ENCODE measurements at places on chromosomes 16 and 17.

DNA sequence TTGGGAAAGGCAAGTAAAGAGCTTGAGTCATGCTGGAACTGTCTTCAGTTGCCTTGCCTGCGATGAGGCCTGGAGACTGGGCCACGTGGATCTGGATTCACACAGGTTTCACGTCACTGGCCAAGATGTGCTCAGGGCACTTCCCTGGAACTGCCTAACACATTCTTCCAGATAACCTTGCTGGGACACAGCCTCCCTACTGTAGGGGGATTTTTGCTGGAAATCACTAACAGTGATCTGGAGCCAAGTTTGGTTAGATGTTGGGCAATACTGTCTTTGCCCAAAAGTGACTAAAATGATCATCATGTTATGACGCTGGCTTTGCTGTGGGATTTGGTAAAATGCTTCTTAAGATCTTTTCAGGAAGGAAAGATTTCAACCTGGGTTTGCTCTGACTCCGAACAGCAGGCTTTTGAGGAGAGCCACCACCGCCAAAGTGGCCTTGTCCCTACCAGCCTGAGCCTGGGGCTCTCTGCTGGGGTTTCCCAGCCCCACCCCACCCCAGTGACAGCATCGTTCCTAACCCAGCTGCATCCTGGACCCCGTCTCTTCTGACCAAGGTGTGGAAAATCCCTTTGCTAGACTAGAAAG is 14.7 kb downstream of the C1QTNF1 start:
- no peak for DNase-seq

- no peak for DNase-seq
These were observed 25.2 kb downstream of the LYRM1 start for GRCh38 chr16:20925751-20926150.

GRCh38 chr17:78368348-78368747 is 8.5 kb upstream of the SOCS3 start:
- DNase-seq: no peak

GRCh38 chr16:1323296-1324239 is 9.9 kb upstream of the BAIAP3 start:
- no peak for DNase-seq

GRCh38 chr16:89244754-89245153 is 27.3 kb downstream of the ZNF778 start:
- no peak for DNase-seq

- no peak for DNase-seq
These were observed 307.7 kb downstream of the RBFOX1 start for GRCh38 chr16:7640334-7640733.

GRCh38 chr17:27917000-27917399 is 23.8 kb upstream of the LYRM9 start:
- no peak for DNase-seq

- DNase-seq: no peak
These were observed 187.6 kb downstream of the RGS9 start for GRCh38 chr17:65324611-65325342.
